Naive thymus-derived CD4-positive, alpha-beta T cell (primary cell): ENCODE measurements at places on chromosomes 1 and 21. TPM values are rescaled to one million over a fixed set of nuclear protein-coding genes. Genes with fewer than 3 reads are reported as not detected.

TPTE gene
- not detected for total RNA-seq

GRCh38 chr1:30286988-30287839 lies 436.2 kb downstream of the MATN1 start:
- no peak for DNase-seq

PYGO2 gene
- total RNA-seq, result 69.3 TPM

DNA sequence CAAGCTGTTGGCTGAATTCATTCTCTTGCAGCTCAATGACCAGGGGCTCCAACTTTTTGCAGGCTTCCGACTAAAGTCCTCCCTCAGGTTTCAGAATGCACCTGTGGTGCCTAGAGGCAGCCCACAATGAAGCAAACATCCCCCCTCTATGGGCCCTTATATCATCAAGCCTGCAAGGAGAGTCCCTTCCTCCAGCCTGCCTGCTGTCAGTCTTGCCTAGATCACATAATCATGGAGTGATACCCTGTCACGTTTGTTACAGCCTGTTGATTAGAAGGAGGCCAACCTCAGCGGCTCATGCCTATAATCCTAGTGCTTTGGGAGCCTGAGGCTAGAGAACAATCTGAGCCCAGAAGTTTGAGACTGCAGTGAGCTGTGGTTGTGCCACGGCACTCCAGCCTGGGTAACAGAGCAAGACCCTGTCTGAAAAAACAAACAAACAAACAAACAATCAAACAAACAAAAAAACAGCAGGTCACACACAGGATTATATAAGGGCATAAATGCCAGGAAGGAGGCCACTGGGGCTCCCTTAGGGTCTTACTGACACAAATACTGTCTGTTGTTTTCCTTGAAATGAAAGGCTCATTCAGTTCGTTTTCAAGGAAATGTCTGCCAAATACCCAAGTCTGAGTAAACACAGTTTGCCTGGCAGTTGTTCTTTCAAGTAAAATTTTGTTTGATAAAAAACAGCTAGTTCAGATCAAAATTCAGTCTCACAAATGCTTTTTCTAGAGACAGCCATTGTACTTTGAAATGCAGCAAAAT lies 4.7 kb upstream of the SPRR3 start:
- no peak for DNase-seq

- DNase-seq, result no peak
These were observed 182.1 kb downstream of the ETS2 start for GRCh38 chr21:38987633-38988508.

DNA sequence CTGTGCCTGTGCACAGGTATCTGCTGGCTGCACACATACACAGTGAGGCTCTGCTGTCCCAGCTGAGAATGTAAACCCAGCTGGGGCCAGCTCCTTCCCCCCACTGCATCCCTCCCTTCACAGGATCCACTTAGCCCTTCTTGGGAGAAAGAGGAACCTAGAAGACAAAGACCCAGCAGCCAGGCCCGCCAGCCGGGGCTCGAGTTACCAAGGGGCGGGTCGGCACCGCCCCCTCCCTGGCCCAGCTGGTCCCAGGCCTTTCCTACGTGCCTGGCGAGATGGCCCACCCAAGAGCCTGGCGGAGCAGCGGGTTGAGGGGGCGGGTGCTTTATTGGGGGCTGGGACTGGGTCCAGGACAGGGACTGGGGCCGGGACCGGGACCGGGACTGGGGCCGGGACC lies 2.1 kb downstream of the SH3BGRL3 start:
- no peak for DNase-seq

HLX gene
- 2.3 TPM for total RNA-seq
